ENCODE measurements at places on chromosomes 2 and 18.

DNA sequence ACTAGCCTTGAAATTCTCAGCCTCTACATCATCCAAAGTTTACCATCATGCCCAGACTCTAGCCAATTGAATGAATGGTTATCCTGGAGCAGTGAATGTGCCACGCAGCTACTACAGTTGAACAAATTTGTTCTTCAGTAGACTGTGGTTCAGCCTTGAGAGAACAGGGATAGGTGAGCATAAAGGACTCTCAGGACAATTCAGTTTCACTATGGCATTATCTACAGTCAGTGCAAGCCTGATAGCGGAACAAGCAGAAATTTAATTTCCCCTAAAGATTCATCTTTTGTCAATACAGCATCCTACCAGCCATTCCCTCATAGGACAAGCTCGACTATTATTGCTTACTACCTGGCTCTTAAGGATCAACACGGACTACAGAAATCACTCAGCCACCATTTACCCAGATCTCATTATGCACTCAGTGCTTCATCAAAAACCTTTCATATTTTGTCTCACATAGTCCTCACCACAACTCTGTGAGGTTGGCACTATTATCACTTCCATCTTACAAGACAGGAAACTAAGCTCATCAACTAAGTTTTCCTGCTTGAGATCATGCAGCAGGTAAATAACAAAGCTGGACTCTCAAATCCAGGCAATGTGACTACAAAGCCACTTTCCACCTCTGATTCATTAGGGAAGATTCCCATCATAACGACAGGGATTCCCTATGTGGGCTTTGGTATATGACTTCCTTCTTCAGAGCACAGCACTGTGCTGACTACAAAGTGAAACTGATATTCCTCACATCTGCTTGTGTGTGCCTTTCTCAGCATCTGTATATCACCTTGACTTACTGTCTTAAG is 181.5 kb upstream of the ACVR2A start:
- no peak for DNase-seq

DNA sequence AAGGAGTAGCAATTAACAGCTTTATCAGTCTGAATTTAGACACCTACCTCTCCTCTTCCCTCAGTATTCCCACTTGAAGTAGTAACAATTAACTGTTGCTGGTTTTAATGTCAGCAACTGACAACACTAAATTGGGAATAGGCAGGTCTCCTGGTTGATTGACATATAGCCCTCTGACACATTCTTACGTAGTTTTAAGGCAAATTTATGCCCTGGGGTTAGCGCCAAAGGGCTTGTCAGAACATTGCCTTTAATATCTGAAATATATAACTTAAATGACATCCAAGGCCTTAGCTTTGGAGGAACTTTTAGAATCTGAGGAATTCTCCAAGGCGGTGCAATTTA is 7.4 kb downstream of the ASXL3 start:
- DNase-seq, result no peak

GRCh38 chr2:189162566-189162965 is 17.0 kb downstream of the COL5A2 start:
- DNase-seq, result no peak

GRCh38 chr2:238167761-238168160 is 9.0 kb downstream of the ERFE start:
- DNase-seq, result peak; percentile 33

GRCh38 chr2:66405473-66405872 is 29.5 kb upstream of the MEIS1 start:
- no peak for DNase-seq

DNA sequence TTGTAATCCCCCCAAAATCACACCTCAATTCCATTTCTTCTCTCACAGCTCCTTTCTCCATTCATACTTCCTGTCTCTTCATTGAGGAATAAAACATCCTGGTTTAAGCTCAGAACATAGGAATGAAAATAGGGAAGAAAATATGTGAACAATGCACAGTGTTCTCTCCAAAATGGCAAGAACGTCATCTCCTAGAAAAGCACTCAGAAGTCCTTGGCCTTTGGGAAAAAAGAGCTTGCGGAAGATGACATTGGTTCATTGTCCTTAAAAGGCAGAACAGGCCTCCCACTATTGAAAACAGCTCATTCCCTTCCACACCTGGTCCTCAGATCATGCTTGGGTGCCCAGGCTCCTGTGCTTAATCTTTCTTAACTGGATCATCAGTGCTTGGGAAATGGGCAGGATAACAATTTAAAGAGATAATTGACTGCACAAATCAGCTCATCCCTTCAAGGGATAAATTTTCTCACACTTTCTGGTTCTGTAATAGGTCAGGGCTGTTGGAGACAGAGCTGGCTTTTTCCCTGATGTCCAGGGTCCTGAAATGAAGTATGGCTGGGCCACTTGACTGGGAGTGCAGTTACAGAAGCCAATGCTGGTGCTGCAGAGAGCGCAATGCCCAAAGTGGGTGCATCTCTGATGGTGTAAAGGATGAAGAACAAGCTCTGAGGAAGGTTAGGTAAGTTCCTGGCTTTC is 69.2 kb downstream of the MARCHF4 start:
- peak; percentile 87 for DNase-seq

DNA sequence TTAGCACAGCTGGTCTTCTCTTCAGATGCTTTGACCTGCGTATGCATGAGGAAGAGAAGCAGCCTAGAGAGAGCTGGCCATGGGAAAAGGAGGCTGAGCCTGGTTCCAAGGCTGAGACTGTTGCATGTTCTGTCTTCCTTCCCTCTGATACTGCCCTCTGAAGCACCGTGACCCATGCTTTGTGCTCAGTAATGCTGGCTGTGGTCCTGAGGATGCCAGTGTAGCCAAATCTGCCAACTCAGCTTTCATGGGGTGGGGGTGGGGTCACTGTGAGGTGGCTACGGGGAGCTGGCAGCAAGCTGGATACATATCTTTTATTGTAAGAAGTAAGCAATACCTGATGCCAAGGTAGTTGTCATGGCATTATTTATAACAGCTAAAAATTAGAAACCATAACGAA is 41.5 kb downstream of the EPAS1 start:
- no peak for DNase-seq

GRCh38 chr2:24020244-24020643 is 10.4 kb downstream of the MFSD2B start:
- DNase-seq, result no peak

DNA sequence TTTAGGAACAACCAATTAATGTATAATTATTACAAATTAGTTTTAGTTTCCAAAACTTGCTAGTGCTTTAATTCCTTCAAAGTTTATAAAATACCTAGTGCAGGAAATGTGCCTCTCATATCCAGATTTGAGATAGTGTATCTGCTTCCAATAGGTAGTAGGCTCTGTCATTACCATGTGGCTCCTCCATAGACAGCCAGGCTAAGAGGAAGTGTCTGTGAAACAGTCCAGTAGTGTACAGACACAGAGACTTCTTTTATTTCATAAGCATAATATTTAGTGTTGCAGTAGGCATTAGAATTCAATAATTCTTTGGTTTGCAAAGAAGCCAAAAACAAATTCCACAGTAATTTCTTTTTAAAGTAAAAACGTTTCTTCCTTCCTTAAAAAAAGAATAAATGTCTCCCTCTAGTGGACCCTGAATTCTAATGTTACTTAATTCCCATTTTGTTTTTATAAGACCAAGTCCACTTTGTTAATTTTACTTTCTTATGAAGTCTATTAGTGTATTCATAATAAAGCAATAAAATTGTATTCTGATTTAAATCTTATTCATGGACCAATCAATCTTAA is 101.2 kb downstream of the NEB start:
- DNase-seq, result peak; percentile 36

DNA sequence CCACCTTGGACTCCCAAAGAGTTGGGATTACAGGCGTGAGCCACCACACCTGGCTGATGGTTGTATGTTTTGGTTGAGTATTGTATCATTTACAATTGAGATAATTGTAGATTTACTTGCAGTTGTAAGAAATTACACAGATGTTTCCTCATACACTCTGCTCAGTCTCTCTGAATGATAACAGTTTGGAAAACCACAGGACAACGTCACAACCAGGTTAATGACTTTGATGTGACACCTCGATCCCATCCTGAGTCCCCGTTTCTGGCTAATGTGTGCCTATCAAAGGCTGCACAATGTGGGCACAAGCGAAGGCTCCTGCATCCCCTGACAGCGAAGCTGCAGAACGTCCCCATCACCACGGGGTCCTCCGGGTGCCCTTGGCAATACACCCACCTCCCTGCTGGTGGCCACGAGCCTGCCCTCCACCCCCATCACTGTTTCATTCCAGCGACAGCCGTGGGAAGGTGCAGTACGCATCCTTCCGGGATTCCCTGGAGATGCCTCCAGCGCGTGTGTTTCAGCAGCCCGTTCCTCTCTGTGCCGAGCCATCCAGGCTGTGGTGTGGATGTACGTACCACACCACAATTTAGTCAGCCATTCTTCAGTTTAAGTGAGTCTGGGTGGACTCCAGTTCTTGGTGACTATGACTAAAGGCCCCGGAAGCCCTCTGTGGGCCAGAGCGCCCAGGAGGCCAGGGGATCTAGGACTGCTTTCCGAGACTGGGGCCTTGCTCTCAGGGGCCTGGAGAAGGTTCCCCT is 4.3 kb upstream of the PDCD1 start:
- DNase-seq, result no peak

GRCh38 chr2:46632349-46632748 is 153.0 kb downstream of the TMEM247 start:
- DNase-seq, result peak; percentile 71

DNA sequence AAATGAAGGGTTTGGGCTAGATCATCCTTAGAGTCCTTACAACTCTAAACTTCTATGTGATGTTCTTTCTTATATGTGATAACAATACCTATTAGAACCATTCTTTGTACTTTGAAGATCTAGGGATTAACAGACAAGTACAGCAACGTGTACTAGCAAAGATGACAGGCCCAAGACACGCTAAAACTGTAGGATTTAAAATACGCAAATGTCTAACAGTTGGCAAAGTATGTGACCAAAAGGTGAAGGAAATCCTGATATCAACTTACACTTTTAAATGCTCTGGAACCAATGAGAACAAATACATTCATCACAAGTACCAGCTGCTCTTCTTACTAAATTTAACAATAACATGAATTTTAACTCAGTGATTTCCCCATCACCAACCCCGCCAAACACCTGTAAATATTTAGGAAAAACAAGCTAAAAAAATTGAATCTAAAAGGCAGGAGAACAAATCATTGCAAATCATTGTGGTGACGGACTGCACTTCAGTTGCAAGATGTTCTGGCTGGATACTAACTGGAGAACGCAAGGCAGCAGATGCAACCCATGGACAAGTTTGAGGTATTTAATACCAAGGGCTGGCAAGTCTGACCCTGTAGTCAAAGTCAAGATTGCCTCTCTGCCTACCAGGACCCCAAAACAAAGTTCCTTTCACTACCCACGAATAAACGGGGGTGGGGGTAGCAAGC is 1.4 kb downstream of the ANKRD44 start:
- DNase-seq, result no peak

GRCh38 chr2:239732666-239733010 is 292.5 kb downstream of the NDUFA10 start:
- no peak for DNase-seq

- DNase-seq, result no peak
Measured at GRCh38 chr2:36060133-36060532, 295.4 kb upstream of the CRIM1 start.

DNA sequence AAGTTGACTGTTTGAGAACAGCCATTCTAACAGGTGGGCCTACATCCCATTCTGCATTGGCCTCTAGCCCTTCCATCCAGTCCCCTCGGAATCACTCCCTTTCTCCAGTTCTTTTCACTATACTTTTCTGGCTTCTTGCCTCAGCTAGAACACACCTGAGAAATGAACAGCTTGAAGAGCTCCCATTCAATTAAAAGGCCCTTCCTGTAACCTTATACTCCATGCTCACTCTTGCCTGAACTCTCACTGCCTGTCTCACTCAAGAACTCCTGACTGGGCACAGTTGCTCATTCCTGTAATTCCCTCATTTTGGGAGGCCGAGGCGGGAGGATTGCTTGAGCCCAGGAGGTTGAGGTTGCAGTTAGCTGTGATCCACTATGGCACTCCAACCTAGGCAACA is 23.6 kb downstream of the CHRNA1 start:
- DNase-seq, result no peak

DNA sequence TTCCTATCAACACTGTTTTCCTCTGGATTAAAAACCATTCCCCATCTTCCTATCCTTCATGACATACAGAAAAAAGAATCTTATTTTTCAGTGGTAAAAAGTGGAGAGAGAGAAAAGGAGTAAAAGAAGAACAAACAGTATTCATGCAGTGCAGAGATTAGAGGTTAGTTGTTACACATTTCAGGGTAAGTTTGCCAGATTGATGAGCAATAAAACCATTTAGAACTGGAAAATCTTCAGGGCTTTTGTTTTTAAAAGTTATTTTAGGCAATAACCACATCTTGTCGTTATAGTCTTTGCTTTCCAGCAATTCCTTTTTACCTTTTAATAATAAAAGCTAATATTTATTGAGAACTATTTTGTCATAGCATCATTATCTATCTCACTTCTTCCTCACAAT is 104.5 kb downstream of the GPD2 start:
- DNase-seq, result no peak

DNA sequence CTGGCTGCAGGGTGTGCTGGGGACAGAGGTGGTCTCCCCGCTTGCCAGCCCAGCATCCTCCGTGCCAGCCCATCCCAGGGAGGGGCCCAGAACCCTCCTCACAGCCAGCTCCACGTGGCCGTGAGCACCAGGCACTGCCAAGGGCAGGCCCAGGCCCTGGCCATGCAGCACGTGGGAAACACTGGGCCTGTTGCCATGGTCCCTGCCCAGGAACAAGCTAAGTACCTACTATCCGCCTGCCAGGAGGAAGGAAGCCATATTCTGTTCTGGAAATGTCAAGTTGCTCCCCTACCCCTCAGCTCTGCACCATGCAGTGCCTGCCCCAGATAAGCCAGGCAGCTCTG is 250.6 kb downstream of the CYP26B1 start:
- DNase-seq, result no peak

DNA sequence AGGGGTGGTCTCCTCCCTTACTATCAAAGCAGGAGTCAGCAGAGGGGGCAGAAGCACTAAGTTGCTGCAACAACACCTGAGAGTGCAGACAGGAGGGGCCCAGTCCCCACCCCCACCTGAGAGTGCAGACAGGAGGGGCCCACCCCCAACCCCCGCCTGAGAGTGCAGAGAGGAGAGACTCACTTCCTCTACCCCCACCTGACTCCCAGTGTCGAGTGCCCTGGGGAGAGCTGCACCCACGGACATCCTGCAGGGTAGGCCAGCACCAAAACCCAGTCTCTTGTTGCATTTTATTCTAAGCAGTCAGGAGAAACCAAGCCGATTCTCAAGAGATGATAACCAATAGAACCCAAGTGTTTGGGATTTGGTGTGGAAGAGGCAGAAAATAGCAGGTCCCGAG is 78.4 kb downstream of the NAPG start:
- no peak for DNase-seq
